ENCODE measurements at places on chromosomes 2 and 18. TPM values are rescaled to one million over a fixed set of nuclear protein-coding genes. Genes with fewer than 3 reads are reported as not detected.

- DNase-seq: no peak
These were observed 10.0 kb upstream of the FEZ2 start for GRCh38 chr2:36607947-36608346.

DNA sequence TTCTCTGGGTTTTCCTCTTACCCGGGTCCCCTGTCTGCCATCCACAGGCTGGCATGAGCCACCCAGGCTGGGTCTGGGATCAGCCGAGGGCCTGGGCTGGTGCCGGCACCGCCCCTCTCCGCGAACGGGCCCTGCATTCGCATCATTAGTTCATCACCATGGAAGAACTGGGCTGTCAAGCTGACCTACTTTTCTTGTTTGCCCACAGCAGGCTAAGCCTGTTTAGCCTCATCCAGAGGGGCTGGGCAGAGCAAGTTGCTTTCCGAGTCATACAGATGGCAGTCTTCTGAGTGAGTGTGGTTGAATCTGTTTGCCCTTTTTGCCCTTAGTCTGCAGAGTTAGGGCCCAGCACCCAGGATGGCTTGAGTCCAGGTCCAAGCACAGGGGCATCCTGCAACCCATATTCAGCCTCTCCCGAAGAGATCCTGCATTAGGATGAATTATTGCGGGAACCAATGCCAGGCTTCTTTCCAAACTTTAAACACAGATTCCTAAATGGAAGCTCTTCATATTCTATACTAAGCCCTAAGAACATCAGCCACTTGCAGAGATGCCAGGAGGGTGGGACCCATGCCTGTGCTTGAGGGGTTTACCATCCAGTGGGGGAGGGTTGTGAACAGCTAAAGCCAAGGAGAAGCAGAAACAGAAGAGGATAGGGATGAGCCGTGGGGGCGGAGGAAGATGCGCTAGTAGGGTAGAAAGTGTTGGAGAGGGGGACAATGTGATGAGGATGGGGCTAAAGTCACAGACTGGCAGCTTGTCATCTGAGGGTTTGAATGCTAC lies 68.0 kb downstream of the NPAS2 start:
- no peak for DNase-seq

GRCh38 chr18:37612524-37613252 lies 47.1 kb upstream of the CELF4 start:
- DNase-seq: no peak

The MGAT5 gene
- 42.9 TPM for total RNA-seq

- no peak for DNase-seq
These were observed 384.8 kb downstream of the GALR1 start for GRCh38 chr18:77634494-77634893.

DNA sequence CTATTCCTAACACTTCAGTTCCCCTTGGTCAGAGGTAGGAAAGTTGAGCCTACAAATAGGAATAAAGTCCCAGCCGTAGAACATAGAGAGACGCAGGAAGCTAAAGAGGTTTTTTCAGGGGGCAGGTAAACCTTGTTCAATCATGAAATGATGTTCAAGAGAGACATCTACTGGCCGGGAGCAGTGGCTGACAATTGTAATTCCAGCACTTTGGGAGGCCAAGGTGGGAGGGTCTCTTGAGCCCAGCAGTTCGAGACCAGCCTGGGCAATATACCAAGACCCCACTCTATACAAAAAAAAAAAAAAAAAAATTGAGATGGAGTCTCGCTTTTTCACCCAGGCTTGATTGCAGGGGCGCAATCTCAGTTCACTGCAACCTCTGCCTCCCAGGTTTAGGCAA lies 66.7 kb upstream of the DNAJC10 start:
- no peak for DNase-seq

The STAT4 gene
- 2.4 TPM for total RNA-seq

- DNase-seq: no peak
These were observed 1764.1 kb upstream of the CELF4 start for GRCh38 chr18:39329496-39330275.

DNA sequence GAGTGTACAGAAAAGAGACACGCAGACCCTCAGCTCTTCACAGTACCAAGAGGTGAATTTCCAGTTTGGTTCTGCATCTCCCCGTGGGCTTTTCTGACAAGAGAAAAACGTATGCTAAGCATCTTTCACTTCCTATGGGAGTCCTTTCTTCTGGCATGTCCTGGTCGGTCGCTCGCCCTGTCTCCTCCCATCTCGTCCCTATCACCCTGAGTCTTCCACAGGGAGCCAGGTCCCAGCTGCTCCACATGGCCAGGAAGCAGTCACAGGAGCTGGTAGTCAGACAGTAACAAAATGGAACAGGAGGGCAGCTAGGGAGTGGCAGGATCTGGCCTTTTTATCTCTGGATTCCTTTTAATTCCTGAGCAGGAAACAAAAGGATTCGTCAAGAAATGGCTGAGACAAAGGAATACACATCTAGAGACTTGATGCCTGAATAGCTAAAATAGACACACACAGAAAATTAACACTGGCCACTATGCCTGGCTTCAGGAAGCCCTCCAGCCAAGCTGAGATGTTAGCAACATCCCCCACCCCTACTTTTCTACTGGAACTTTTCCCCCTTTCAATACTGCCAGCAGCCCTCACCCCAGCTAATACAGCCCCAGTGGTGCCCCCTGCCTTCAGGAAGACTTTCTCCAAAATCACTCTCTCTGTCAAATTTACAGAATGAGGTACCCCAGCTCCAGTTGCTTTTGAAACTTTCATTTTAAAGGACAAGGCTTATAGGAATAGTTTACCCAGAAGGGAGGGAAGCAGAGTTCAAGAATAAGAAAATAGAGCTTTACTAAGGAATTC lies 136.1 kb downstream of the DNER start:
- no peak for DNase-seq

DNA sequence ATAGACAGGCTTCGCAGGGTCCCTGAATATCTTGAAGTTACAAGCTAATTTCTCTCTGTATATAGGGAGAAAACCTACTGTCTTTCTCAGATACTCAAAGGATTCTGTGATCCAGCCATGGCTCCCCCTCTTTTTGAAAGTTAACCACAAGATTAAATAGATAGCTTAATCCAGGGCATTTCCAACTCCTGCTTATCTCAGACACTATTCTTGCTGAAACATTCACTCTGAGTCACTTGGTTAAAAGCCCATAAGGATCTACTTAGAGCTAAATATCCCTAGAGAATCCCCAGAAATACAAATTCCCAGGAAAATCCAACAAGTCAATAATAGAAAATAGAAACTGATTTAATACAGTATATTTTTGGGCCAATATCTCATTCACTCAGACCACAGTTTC lies 179.1 kb upstream of the LYPD1 start:
- DNase-seq: no peak

DNA sequence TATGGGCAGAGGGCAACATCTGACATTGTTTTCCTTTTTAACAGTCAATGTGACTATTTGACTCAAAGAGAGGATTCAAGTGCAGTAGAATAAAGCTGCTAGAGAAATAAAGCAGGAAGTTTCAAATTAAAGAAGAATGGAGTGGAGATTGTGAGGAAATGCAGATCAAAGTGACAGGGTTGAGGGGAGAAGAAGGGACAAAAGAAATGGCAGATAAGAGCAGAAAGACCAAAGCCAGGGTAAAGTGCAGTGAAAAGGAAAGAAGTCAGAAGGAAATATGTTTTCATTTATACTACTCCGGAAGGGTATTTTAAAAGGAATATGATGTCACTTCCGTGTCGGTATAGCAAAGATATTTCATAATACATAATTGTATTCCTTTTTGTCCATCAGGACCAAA lies 297.5 kb upstream of the CRIM1 start:
- no peak for DNase-seq

The PRKCE gene
- 18.1 TPM for total RNA-seq

The DNAH7 gene
- total RNA-seq: 0.71 TPM

- DNase-seq: no peak
These were observed 60.7 kb upstream of the HDAC4 start for GRCh38 chr2:239461291-239462190.

- DNase-seq: no peak
These were observed 31.4 kb downstream of the EIF2AK2 start for GRCh38 chr2:37125416-37125815.

GRCh38 chr2:165874445-165875039 lies 79.0 kb downstream of the TTC21B start:
- DNase-seq: no peak

DNA sequence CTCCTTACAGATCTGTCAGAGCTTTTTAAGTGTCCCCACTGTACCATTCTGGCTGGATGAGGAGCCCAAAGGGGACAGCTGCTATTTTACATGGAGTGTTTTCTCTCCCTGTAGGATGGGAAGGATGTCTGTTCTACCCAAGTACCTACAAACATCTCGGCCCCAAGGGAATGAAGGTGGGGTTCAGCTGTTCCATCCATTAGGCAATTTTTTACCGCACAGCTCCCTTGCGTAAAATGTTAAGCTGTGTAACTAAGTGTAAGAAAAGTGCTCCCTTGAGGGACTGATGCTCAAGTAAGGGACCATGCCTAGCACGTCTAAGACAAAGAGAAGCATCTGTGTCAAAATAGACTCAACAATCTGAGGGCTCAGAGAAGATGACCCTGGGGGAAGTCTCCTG lies 180.3 kb downstream of the MYO5B start:
- no peak for DNase-seq

DNA sequence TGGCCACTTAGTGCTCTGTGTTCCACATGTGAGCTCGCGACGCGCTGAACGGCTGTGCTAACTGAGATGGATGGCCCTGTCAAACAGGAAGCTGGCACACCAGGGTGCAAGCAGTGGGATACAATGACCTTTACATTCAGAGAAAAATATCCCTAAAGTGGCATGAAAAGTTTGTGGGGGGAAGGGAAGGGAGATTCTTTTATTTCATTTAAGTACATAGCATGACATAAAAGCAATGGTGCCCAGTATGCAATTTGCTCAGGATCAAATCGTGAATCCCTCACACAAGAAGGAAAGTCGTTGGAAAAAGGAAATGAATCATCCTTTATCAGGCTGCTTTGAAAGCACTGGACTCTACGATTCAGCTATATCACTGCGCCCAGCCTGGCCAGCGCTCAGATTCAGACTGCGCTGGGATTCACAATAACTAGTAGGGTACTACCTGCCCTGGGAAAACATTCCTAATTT lies 26.0 kb downstream of the SATB2 start:
- no peak for DNase-seq

- DNase-seq: no peak
These were observed 217.0 kb downstream of the C1D start for GRCh38 chr2:67845621-67846369.

- DNase-seq: no peak
These were observed 135.4 kb downstream of the PTH2R start for GRCh38 chr2:208541989-208542464.

DNA sequence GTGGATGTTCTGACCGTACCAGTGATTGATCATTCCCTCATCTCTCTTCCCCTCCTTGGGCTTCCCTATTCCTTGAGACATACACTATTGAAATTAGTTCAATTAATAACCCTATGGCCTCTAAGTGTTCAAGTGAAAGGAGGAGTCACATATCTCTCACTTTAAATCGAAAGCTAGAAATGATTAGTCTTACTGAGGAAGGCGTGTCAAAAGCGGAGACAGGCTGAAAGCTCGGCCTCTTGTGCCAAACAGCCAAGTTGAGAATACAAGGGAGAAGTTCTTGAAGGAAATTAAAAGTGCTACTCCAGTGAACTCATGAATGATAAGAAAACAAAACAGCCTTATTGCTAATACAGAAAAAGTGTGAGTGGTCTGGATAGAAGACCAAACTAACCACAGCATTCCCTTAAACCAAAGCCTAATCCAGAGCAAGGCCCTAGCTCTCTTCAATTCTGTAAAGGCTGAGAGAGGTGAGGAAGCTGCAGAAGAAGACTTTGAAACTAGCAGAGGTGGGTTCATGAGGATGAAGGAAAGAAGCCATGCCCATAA lies 144.4 kb upstream of the LYPD6 start:
- no peak for DNase-seq

The MAIP1 gene
- 20.2 TPM for total RNA-seq

The MC4R gene
- total RNA-seq: not detected

The LAMA3 gene
- total RNA-seq: 6.7 TPM

GRCh38 chr2:107137706-107138105 lies 251.7 kb upstream of the ST6GAL2 start:
- no peak for DNase-seq

- no peak for DNase-seq
These were observed 2.0 kb downstream of the HPCAL1 start for GRCh38 chr2:10304458-10305253.

DNA sequence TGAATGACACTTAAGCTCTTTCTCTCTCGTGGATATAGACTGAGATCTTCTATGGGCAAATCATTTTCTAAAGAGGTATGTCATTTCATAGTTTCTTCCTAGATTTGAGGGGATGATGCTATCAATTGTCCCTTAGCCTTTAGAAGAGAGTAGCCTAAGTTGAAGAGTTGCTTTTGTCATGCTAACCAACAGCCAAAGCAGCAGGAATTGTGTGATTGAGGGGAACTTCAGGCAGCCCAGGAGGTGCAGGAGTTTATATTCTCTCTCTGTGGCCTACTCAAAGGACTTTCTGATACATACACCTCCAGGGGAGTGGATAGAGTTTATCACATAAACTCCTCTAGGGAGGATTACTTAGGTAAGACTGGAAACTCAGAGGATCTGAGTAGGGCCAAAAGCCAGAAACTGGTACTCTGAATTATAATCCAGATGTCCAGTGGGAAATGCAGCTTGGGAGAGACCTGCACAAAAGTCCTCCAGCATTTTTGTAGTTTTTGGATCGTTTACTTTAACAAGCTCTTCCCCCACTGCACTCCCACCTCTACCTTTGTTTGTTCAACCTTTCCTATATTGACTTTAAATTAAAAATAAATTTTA lies 150.7 kb upstream of the CCDC68 start:
- DNase-seq: no peak

The MAP2 gene
- total RNA-seq: 7.2 TPM

The ATP8B1 gene
- total RNA-seq: 18.5 TPM

DNA sequence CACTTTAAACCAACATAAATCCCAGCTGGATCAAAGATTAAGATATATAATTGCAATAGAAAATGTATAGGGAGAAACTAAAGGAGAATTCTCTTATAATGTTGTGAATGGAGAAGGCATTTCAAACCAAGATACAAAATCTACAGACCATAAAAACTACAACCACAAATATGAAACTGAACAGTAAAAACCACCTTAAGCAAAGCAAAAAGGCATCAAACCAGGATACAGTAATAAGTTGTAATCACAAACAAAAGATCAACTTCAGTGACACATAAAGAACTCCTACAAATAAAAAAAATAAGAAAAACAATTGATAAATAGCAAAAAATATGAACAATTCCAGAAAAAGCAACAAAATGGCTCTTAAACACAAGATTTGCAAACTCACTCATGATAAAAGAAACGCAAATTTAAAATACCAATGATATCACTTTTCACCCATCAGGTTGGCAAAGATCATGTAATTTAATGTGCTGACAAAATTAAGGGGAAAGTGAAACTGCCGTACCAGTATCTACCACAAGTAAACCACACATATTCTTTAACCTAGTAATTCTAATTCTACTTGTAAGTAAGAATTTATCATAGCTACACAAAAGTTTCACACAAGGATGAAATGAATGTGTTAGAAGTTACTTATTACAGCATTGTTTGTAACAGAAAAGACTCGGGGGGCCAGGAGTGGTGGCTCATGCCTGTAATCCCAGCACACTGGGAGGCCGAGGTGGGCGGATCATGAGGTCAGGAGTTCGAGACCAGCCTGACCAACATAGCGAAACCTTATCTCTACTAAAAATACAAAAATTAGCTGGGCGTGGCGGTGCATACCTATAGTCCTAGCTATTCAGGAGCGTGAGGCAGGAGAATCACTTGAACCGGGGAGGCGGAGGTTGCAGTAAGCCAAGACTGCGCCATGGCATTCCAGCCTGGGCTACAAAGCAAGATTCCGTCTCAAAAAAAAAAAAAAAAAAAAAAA lies 101.9 kb downstream of the USP34 start:
- DNase-seq: no peak

GRCh38 chr2:33133454-33133952 lies 186.8 kb downstream of the LTBP1 start:
- no peak for DNase-seq

All from mesothelial cell of epicardium (in vitro differentiated cells).